Nucleus accumbens (tissue), 56 donors: ENCODE measurements at places on chromosomes 7 and 10.
A peak's percentile ranks its signal among the peaks of the same experiment; 100 is the strongest.

DNA sequence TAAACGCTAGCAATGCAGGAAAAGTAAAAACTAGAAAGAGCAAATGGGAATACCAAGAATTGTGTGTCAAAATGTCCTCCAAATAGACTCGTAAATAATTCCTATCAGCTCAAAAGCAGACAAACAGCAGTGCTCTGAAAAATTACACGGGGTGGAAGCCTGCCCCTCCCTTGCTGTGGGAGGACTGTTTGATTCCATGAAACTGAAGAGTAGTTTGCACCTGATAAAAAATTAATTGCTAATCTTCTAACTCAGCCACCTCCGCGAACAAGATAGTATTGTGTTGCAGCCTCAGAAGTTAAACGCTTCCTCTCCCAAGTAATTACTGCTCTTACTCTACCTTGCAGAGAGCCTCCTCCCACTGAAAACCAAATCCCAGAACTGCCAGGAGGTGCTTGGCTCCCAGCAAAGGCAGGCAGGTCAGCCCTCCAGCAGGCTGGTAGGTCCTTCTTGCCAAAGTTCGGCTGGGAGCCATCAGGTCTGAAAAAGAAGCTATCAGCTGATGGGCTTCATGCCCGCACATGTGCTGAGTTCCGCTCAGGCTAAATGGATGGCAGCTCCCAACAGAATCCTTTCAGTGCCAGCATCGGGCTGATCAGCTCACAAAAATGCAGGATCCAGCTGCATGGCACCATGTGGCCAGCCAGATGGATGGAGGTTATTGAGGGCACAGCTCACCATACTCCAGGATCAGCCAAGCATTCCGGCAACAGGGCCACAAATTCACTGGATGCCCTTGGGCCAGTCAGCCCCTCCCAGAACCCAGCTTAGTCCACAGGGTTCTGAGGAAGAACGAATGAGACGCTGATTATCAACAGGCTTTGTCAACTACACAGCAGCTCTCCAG lies 37.1 kb downstream of the MAD1L1 start:
- peak; percentile 21 for DNase-seq

- no peak for DNase-seq
These were observed 176.0 kb upstream of the MYO3A start for GRCh38 chr10:25758041-25758457.

DNA sequence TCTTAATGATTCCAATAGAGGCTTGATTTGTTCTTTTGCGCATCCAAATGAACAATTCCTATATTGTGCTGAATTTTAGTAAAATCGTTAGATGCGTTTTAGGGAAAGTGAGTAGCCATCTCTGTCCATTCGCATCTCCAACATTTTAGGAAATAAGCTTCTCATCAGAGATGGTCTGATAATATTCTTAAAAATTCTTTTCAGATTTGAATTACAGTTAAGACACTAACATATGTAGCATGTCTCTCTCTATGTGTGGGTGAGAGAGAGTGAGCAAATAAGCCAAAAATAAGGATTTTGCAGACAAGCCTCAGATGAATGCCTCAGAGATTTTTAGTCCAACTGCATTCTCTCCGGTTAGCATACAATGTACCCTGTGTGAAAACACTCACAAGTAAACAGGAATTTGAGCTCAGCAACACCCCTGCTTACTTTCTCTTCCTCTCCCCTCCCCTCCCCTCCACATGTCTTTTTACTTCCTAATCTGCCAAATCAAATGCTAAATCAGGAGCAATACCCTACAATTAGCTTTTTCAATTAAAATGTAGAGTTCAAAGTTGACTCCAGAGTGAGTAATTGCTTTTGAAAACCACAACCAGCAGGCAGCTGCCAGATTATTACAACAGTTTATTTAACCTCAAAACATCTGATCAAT lies 354.4 kb downstream of the CRPPA start:
- DNase-seq = no peak

- DNase-seq = no peak
These were observed 16.3 kb upstream of the BAMBI start for GRCh38 chr10:28661035-28661434.

DNA sequence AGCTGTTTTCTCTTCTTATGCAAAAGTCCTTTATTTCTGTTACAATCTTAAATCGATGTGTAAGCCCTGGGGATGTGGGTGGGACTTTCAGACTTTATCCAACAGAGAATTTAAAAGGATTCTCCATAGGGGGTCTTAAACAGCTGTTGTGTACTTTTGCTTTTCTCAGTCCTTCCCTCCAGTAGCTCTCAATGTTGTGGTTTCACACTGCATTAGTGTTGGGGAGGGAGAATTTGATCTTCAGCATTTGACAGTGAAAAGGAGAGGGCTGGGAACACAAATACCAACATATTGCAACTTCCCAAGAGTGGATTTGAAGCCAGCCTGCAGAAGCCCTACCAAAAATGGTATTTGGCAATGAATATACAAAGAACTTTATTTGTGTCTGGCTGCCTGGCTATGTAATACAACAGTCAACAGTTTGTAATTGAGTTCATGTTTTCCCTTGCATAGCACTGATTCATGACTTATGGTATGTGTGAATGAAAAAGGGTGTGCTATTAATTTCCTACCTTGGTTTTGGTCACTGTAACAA lies 80.1 kb upstream of the CAPZA2 start:
- no peak for DNase-seq

DNA sequence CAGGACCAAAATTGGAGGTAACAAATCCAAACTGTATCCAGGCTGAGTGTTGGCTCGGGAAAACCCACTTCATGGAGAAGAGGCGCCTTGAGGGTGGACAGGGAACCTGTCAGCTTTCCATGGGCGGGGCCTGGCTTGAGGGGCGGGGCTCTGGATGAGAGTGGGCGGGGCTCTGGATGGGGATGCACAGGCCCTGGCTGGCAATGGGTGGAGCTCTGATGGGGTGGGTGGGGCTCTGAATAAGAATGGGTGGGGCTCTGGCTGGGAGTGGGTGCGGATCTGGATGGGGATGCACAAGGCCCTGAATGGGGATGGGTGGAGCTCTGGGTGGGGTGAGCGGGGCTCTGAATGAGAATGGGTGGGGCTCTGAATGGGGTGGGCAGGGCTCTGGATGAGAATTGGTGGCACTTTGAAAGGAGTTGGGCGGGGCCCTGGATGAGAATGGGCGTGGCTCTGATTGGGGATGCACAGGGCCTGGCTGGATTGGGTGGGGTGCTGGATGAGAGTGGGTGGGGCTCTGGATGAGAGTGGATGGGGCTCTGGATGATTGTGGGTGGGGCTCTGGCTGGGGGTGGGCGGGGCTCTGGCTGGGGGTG lies 96.6 kb upstream of the NPTX2 start:
- no peak for DNase-seq

DNA sequence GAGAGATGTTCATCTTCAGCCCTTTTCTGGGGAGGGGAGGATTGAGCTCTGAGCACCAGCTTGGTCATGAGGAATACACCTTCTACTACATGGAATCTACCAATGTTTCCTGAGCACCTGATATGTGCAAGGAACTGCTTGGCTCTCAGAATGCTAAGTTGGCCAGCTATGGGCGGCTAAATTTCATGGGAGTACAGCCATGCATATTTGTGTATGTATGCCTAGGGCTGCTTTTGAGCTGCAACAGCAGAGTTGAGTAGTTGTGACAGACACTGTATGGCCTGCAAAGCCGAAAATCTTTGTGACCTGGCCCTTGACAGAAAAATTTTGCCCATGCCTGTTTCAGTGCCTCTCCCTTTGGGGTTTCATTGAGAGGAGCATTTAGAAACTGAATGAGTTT lies 44.9 kb downstream of the NPY start:
- DNase-seq = no peak

- no peak for DNase-seq
These were observed 1.2 kb upstream of the SGCE start for GRCh38 chr7:94656925-94657731.

DNA sequence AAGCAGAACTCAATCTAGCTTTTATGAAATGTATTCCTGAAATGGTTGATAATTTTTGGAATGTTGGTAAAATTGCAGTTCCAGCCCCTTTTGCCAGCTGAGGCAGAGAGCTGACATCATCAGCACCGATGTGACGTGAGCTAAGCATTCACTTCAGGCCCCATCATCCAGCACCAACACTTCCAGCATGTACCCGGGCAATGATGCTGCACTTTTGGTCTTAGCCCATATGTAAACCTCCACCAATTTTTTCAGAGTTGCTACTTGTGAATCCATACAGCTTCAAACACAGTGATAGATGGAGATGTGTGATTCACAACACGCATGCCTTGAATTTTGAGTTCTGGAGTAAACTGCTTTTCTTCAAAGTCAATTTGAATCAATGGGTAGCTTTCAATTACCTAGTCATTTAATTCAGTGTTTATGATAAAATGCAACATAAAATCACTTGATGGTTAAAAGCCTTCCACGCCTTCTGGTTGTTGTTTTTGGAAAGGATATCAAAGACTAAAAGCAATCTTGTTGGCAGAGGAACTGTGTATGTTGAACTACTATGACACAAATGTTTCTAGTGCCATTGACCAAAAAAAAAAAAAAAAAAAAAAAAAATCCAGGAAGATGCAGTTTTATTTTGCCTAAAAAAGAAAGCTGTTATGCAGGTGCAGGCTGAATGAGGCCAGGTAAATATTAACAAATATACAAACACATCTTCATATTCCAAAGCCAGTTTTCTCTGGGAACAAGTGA lies 73.9 kb downstream of the NRP1 start:
- no peak for DNase-seq

DNA sequence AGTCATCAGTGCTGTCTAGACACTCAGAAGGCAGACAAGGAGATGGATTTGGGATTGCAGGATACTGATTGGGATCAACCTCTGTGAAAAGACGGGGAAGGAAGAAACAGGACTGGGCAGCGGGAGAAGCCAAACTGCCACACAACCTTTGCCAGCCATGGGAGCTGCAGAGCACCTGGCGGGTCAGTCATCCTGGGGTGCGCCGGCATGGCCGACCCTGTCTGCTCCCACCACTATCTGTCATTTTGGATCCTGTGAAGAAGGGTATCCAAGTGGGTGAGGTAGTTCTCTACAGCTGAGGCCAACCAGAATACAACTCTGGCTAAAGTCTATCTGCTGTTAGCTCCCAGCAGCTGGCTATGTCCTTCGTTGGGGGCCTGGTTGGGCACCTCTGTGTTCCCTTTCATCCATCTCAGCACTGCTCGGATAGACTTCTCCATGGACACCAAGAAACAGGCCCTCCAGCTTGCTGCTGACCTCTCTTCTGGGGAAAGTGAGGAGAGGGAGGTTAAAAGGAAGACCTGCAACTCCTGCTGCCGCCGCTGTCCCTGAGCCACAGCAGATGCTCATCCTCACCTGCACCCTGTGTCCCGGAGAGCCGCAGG lies 11.7 kb upstream of the RBM17 start:
- DNase-seq = no peak

- DNase-seq = no peak
These were observed 83.2 kb upstream of the JAZF1 start for GRCh38 chr7:28263622-28264271.

GRCh38 chr7:22571766-22572165 lies 71.8 kb upstream of the STEAP1B start:
- no peak for DNase-seq
